Fibroblast of mammary gland (primary cell): ENCODE measurements at places on chromosomes 3 and 15.

DNA sequence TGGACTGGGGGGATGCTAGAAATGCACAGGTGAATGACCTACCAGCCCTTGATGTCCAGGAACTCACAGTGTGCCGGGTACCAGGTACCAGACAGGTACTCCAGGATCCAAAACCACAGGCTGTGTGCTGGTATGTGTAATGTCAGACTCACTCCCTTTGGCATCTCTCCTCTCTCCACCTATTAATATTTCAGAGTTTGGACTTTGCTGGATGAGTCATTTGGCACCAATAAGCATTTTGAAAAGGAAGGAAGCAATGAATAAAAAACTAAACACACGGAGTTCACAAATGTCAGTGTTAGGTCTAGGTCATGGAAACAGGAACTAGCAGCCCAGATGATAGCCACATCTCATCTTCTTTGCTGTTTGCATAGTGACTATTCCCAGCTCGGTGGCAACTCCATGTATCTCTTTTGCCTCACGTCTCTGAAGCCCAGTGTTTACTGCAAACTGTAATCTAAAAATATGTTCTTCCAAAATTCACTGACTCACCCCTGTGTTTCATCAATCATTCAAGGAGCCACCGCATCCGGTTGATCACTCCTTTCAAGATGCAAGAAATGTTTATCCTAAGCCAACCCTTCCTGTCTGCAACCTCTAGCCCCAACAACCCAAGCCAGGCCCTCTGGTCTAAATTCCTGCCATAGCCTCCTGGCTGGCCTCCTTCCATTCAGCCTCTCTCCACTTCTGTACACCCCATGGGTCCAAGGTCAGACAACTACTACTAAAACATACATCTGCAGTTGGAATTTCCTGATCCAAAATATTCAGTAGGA is 8.4 kb downstream of the ITGB5 start:
- peak; percentile 99 for DNase-seq

- no peak for DNase-seq
Observed at GRCh38 chr3:10505050-10505790, at the start of gene ATP2B2. Gene ATP2B2, minus strand, starts transcription at chr3:10505586. Its CDS starts 56,043 bp downstream, at chr3:10449543.

- DNase-seq: no peak
Observed at GRCh38 chr3:126160243-126161210, 19.9 kb downstream of the ALDH1L1 start.

DNA sequence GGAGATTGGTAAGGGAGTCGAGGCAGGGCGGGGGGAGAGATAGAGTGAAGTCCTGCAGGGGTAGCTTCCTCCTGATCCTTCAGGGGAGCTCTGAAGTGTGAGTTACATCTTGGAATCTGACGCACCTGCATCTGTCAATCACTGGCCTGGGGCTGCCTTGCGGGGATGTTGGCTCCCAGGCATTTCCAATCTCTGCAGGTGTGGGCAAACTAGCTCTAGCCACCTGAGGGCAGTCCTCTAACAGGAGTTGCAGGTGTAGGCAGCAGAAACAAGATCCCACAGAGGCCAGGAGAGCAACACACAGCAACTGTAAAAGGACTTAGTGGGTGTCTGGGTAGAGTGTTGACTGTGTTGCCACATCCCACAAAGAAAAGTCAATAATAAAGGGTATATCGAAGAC is 63.6 kb downstream of the ZNF621 start:
- DNase-seq: no peak

GRCh38 chr15:24943361-24943760 is 11.4 kb upstream of the SNRPN start:
- no peak for DNase-seq

GRCh38 chr3:194123726-194124125 is 12.2 kb upstream of the HES1 start:
- no peak for DNase-seq

- no peak for DNase-seq
Observed at GRCh38 chr3:186700267-186700666, 16.9 kb upstream of the KNG1 start.

DNA sequence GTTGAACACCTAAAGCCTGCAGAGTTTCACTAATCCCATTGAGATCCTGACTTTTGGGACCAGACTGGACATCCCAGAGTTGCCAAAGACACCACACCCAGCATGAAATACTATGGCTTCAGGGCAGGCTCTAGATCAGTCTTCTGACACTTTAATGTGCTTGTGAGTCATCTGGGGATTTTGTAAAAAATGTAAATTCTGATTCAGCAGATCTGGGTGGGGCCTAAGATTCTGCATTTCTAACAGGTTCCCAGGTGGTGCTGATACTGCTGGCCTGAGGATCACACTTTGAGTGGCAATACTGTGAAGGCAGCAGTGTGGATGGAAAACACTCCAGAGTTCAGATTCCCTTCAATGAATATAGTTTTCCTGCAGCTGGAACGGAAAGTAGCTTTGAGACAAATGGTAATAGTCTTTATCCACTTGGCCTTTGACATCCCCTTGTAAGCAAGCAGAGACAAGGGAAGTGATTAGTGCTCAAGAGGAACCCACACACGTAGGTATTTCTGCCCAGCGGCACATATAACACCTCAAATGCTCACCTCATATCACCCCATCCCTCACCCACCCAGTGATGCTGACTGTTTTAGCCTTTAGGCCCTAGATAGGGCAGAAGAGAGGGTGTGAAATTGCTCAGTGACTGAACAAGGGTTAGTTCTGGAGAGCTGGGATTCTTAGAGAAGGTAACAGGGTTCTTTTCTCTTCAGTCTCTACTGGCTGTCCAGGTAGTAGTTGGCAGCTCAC is 51.5 kb upstream of the GSK3B start:
- peak; percentile 58 for DNase-seq

DNA sequence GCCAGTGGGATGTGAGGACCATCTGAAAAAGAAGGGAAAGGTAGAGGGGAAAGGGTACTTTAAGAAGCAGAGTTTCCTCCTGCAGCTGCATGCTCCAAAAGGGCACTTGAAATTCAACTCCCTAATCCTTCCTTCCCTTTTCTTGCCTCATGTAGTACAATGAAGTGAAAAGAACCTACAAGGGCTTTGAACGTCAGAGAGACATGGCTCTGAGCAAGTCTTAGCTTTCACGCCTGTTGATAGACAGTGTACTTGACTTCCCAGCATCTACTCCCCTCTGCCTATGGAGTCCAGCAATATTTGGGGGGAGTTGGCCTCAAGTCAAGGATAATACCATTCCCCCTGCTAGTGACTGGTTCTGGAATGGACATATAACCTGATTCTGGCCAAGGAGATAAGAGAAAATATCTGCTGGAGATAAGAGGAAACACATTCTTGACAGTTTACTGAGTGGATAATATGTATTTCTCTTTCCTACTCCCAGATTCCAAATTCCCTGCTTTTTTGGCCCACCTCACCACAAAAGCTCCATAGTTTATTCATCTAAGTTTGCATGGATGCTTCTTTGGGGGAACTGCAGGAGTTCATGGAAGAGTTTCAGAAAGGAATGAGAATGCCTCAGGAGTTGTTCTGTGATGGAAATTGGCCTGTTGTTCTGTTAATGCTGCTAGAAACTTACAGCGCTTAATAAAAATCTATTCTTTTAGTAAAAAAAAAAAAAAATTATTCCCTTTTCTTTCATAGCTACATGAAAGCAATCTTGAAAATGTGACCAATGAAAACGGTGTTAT is 193.0 kb upstream of the TPM1 start:
- DNase-seq: no peak

- peak; percentile 65 for DNase-seq
Observed at GRCh38 chr3:59641169-59641899, 591.5 kb upstream of the CFAP20DC start.

GRCh38 chr15:88661041-88661700 is 22.4 kb downstream of the ISG20 start:
- peak; percentile 35 for DNase-seq

GRCh38 chr3:20240154-20240883 is 54.3 kb upstream of the SGO1 start:
- no peak for DNase-seq

- no peak for DNase-seq
Observed at GRCh38 chr15:20340331-20340811, 201.2 kb downstream of the GOLGA6L6 start.

DNA sequence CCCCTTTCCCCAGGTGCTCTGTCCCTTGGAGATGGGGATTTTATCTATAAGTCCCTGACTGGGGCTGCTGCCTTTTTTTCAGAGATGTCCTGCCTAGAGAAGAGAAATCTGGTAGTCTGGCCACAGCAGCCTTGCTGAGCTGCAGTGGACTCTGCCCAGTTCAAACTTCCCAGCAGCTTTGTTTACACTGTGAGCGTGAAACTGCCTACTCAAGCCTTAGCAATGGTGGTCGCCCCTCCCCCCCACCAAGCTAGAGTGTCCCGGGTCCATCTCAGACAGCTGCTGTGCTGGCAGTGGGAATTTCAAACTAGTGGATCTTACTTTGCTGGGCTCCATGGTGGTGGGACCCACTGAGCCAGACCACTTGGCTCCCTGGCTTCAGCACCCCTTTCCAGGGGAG is 38.9 kb downstream of the TMEM266 start:
- DNase-seq: no peak

GRCh38 chr3:149967086-149967685 is 3.5 kb downstream of the PFN2 start:
- DNase-seq: peak; percentile 73

DNA sequence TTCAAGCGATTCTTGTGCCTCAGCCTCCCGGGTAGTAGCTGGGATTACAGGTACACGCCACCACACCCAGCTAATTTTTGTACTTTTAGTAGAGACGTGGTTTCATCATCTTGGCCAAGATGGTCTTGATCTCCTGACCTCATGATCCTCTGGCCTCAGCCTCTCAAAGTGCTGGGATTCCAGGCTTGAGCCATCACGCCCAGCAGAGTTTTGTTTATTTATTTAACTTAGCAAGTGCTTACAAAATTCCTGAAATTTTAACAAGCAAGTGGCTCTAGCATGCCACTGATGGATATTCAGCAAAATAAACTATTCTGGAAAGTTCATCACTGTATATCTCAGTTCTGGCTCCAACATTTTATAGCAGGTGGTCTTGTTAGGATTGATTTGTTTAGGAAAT is 585.9 kb downstream of the OTOL1 start:
- DNase-seq: no peak

GRCh38 chr3:186902154-186902553 is 28.2 kb upstream of the ST6GAL1 start:
- DNase-seq: no peak

GRCh38 chr15:36953346-36953745 is 147.0 kb downstream of the MEIS2 start:
- DNase-seq: peak; percentile 28

GRCh38 chr3:143315766-143316165 is 196.2 kb downstream of the CHST2 start:
- DNase-seq: no peak

DNA sequence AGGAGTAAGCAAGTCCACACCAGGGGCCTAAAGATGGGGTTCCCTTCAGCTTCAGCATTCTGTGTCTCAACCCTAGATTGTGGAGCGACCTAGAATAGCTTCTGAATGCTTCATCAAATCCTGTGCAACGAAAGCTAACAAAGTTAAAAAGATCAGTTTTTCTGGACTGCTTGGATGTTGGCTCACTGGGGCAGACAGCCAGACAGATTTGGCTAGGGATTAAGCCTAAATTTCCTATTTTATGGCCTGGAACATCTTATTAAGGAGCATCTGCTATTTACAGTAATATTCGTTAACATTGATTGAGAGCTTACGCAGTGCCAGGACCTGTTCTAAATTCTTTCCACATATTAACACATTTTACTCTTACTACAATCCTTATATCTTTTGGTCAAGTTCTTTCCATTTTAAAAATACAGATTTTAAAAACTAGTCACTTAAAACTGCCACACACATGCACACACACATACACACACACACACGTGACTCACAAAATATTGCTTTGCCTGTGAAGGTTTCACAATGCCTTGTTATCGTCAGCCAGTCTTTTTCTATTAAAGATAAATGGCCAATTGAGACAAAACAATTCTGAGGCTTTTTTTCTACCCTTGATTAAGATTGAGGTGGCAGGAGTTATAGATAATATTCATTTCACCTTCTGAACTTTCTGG is 173.3 kb upstream of the SNTN start:
- DNase-seq: peak; percentile 57

DNA sequence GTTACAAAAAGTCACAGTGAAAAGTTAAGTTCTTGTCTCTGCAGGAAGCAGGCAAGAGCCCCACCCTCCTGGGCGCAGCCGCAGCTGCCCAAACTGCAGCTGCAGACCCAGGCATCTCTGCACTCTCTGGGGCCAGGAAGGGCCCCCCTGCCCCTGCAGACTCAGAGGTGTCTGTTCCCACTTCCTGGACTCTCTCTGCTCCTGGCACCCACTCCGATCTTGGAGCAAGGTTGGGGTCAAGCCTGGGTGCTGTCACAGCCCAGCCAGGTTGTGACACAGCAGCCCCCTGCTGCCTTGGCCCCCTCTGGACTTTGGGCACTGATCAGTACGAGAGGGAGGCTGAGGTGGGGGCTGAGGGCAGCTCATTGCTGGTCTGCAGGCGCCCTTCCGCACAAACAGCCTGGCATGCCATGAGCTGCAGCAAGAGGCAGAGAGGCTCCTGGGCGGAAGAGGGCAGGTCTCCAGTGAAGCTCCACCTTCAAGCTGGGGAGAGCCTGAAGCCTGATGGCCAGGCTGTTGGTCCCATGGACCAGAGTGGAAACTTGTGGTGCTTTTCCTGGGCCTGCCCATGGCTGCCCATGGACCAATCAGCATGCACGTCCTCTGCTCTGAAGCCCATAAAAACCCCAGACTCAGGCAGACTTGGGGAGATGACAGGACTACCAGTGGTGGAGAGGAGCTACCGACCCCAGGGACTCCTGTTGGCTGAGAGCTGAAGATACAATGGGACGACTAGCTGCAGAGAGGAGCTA is 42.9 kb upstream of the LRRFIP2 start:
- DNase-seq: no peak

DNA sequence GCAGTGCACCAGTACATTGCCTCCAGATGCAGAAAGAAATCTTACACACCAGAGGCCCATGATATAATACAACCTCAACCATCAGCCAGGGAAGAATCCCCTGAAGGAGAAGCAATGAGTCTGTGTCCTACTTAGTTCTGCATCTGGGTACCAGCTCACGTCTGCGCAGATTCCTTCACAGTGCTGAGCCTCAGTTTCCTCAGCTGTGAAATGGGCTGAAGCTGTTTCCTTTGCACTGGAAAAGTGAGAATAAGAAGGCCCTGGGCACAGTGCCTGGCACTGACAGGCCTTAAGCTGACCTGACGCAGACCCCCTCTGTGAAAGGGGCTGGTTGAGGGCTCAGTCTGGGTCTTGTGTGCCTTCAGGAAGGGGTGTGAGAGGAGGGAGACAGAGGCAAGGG is 20.7 kb downstream of the ATP2B2 start:
- DNase-seq: no peak

- DNase-seq: no peak
Observed at GRCh38 chr3:26668171-26668570, 45.6 kb downstream of the LRRC3B start.

GRCh38 chr3:166322391-166322790 is 485.2 kb upstream of the BCHE start:
- no peak for DNase-seq

GRCh38 chr15:58484791-58485600 is 53.2 kb downstream of the LIPC start:
- no peak for DNase-seq

DNA sequence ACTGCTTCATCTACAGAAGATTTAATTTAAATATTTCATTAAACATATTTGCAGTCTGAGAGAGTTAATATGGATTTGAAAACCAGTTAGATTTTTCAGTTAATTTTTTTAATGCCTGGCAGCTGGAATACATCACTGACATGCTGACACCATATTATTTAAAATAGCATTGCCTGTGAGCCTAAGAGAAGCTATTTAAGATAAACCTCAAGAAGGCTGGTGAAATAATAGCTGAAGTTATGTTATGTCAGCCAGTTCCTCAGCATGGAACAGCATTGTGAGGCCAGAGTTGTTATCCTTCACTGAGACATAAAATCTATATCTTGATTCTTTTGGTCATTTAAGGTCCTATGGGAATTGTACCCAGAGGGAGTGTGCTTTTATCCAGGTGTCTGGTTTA is 705.2 kb downstream of the NAALADL2 start:
- no peak for DNase-seq
